ENCODE measurements at places on chromosomes 6 and 20.

- no peak for DNase-seq
Measured at GRCh38 chr6:135289816-135290215, 108.7 kb downstream of the MYB start.

GRCh38 chr6:67870321-67870720 lies 764.8 kb upstream of the ADGRB3 start:
- DNase-seq = no peak

DNA sequence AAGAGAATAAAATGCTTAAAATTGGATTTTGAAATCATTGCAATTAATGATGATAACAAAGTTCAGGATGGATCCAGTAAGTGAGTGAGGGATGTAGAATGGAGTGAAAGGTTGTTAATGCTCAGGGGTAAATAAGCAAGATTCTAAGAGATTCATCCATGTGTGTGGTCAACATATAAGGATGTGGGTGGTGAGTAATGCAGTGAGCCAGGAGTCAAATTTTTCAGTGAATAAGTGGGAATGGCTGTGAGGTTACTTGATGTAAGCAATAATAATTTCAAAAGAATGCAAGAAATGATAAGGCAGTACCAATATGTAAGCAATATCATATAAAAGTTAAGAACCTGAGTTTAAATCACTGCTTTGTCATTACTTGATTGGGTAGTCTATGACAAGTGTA lies 207.5 kb upstream of the ADGRB3 start:
- DNase-seq = no peak

- peak; percentile 63 for DNase-seq
Measured at GRCh38 chr6:109961611-109962041, 16.5 kb upstream of the GPR6 start.

GRCh38 chr6:27532820-27533538 lies 60.1 kb upstream of the ZNF184 start:
- peak; percentile 88 for DNase-seq

- DNase-seq = no peak
Measured at GRCh38 chr6:168888102-168888501, 365.5 kb downstream of the THBS2 start.

DNA sequence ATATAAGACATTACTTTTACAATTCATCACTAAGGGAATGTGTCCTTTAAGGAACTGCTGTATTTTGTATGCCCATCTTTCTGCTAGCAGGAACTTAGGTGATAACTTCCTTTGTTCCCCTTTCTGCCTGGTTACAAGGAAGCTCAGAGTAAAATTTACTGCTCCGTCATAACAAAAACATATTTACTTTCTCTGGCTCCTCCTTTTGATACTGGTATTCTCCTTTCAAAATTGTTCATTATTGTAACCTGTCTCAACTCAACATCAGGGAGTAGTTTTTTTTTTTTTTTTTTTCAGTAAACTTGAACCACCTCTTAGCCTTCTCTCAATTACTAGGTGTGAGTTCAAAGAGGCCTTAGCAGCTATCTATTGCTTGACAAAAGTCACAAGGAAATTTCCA lies 37.1 kb downstream of the RIPOR2 start:
- no peak for DNase-seq

DNA sequence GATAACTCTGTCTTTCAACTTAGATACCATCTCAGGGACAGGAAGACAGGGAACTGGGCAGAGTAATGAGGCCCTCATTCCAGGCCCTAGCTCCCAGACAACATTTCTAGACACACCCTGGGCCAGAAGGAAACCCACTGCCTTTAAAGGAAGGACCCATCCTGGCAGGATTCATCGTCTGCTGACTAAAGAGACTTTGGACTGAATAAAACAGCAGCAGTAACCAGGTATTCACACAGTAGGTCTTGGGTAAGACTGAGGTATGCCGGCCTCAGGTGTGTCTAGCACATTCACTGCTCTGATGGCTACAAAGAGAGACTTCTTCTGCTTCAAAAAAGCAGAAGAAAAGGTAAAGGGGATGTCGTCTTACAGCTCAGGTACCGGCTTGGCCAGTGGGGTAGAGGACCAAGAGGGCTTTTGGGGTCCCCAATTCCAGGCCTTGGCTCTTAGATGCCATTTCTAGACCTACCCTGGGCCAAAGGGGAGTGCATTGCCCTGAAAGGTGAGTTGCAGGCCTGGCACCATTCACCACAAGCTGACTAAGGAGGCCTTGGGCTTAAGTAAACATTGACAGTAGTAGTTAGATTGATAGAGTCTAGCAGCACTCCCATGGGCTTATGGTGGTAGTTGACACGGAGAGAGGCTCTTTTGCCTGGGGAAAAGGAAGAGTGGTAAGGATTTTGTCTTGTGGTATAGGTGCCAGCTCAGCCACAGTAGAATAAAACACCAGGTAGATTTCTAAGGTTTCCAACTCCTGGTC lies 13.4 kb downstream of the SNX14 start:
- no peak for DNase-seq

GRCh38 chr6:2132416-2132815 lies 113.0 kb downstream of the GMDS start:
- DNase-seq = peak; percentile 20

GRCh38 chr20:52294106-52294628 lies 102.6 kb upstream of the ZFP64 start:
- DNase-seq = no peak

DNA sequence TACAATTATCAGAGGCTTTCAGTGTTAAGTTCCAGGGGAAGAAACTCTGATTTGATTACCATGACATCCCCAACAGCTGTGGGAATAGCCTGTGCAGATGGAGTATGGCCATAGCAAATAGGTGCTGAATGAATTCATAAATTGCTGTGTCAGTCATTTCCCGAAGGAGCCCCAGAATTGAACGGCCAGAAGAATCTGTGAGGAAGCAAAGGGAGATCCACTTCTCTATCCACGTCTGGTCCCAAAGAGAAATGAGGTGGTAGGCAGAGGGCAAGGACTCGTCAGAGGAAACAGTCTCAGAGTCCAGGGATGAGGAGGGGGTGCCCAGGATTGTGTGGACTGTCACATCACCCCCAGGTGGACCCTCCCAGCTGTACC lies 3.1 kb upstream of the TAF8 start:
- DNase-seq = no peak

- peak; percentile 10 for DNase-seq
Measured at GRCh38 chr6:48990739-48991138, 472.3 kb downstream of the MMUT start.

GRCh38 chr6:17501982-17502704 lies 98.0 kb upstream of the FAM8A1 start:
- no peak for DNase-seq

DNA sequence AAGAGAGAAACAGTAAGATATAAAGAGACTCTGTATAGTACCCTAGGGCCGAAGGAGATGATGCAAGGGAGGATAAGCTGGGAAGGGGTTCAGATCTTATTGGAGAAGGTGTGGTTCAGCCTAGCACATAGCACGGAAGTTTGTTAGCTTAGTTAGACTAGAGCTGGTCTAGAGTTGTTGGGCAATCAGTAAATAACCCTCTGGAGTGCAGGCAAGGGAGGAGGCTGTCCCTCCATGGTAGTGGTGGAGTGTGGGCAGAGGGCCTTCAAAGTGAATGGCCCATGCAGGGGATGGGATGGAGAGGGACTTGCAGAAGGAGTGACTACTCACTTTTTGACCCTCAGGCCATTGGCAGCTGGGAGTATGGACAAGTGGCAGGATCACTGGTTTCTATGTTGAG lies 20.0 kb downstream of the TULP4 start:
- no peak for DNase-seq

DNA sequence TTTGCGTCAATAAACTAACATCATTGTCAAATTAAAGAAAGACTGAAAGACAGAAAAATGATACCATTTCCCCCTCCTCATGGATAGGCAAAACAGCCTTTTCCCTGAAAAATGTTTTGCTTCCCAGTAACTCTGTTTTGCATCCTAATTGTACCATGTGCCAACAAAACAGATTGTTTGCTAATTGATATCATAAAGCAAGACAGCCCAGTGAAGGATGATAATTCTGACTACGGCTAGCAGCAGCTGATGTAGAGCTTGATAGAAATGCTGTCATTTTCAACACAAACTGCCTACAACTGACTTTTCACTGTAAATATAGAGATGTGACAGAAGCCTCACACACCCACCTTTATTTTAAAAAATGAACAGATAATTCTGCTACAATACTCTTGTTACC lies 1061.6 kb downstream of the HACE1 start:
- DNase-seq = no peak

GRCh38 chr20:4973330-4974097 lies 27.8 kb downstream of the SLC23A2 start:
- DNase-seq = peak; percentile 86

GRCh38 chr20:44010162-44010704 lies 95.6 kb downstream of the TOX2 start:
- no peak for DNase-seq

GRCh38 chr6:109290143-109290931 lies 91.9 kb downstream of the CD164 start:
- DNase-seq = no peak

GRCh38 chr20:31673943-31674463 lies 36.3 kb downstream of the COX4I2 start:
- no peak for DNase-seq

GRCh38 chr20:48682529-48683363 lies 145.1 kb downstream of the PREX1 start:
- DNase-seq = peak; percentile 93

- DNase-seq = no peak
Measured at GRCh38 chr6:13468839-13469238, 18.6 kb downstream of the GFOD1 start.

GRCh38 chr6:37025621-37026466 lies 20.4 kb downstream of the FGD2 start:
- no peak for DNase-seq

- DNase-seq = no peak
Measured at GRCh38 chr6:73139681-73140383, 85.5 kb downstream of the KHDC1L start.

DNA sequence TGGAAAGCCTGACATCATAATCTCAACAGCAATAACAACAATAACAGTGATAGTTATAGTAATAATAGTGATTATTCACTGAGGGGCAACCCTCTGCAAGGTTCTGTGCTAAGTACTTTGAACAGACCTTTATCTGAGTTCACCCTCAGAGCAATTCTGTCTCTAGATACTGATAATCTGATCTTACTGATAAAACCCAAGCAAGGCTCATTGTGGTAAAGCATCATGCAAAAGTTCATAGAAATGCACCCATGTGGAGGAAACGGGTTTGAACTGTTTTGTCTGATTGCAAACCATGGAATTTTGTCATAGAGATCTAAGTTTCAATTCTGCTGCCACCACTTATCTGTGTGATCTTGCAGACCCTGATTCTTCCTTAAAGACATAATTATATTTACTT lies 1.3 kb upstream of the KIAA0408 start:
- no peak for DNase-seq

GRCh38 chr6:163457637-163458561 lies 43.4 kb downstream of the QKI start:
- DNase-seq = peak; percentile 91

- DNase-seq = no peak
Measured at GRCh38 chr6:40410821-40411220, 176.3 kb downstream of the LRFN2 start.

Measured in EL (cell line).